ENCODE measurements at places on chromosomes 5 and 9. TPM values are rescaled to one million over a fixed set of nuclear protein-coding genes. Genes with fewer than 3 reads are reported as not detected.

Gene CER1
- total RNA-seq = not detected

Gene GNA14
- 3.5 TPM for total RNA-seq

Gene HMMR
- not detected for total RNA-seq

Gene ELOVL7
- total RNA-seq = 41.8 TPM

Gene C5orf34
- total RNA-seq = not detected

Gene TEX10
- 2.3 TPM for total RNA-seq

Gene COL27A1
- 9.3 TPM for total RNA-seq

Gene TSSK1B
- not detected for total RNA-seq

Gene SH3TC2
- total RNA-seq = 0.21 TPM

Data from ascending aorta (tissue), 2 donors.